ENCODE measurements at places on chromosomes 6 and 20.

GRCh38 chr6:50966986-50967385 is 148.3 kb downstream of the TFAP2B start:
- no peak for DNase-seq

DNA sequence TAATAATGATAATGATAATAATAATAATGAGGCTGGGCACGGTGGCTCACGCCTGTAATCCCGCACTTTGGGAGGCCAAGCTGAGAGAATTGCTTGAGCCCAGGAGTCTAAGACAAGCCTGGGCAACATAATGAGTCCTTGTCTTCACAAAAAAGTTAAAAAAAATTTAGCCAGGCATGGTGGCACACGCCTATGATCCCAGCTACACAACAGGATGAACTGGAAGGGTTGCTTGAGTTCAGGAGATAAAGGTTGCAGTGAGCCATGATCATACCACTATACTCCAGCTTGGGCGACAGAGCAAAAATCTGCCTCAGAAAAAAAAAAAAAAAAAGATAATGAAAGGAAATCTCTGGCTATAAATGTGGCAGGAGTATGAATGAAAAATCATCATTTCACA is 213.4 kb downstream of the HIVEP2 start:
- no peak for DNase-seq

DNA sequence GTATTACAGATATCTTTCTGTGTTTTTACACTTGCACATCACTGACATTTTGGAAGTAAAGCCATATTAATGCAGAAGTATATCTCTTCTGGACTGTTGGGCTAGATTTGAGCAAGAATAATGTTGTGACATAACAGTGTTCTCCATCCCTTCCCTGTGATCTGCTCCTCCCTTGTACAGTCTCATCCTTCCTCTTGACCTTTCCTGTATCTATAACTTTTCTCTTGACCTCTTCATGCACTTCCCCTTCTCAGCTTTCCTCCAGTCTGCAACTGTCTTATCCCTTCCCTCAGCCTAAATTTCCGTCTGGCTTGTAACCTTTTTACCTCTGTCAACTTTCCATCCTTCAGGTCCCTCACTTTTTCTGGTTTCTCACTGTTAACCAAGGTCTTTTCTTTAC is 29.8 kb downstream of the NCOA3 start:
- no peak for DNase-seq

GRCh38 chr6:134115715-134116074 is 63.3 kb upstream of the SLC2A12 start:
- DNase-seq: no peak

DNA sequence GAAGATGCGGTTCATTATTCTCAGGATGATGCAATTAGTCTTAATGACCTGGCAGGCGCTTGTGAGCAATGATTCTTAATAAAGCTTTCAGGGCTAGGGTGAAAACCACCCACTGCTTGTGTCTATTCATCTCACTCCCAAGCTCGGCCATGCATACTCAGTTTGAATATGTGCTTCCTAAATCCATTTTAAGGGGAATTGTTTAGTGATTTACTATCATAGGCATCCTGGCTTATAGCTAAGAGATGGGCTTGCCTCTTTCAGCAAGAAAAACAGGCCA is 141.1 kb upstream of the SLC24A3 start:
- DNase-seq: no peak

DNA sequence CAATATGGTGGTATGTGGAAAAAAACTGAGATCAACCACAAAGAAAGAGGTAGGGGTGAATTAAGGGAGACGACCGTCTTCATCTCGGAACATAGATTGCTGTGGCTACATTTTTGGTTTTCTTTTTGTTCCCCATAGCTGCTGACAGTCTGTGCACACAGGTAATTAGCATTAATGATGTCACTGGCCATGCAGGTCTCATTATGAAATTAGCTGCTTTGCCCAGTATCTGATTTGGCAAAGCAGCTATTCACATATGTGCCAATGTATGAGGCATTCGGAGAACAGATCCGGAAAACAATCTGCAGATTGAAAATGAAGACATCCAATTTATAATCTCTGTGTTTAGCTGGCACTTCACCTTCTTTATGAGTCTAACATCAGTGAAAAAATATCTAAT is 13.1 kb downstream of the NOX3 start:
- no peak for DNase-seq

- DNase-seq: no peak
Measured at GRCh38 chr6:53805016-53805415, 10.2 kb downstream of the LRRC1 start.

DNA sequence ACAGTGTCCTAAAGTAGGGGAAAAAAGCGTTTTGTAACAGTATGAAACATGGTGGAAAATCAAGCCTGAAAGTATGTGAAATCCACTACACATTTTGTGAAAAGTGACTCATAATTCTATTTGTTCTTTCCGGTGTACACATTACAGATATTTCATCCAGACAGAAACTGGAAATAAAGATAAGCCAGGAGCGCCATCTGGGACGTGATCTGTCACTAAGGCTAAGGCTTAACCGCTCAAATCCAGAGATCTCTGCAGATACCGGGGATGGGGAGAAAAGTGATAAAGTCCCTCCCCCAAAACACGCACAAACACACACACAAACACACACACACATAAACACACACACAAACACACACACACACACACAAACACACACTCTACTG is 26.6 kb upstream of the SRSF6 start:
- no peak for DNase-seq

GRCh38 chr6:123009059-123009458 is 13.0 kb downstream of the CLVS2 start:
- no peak for DNase-seq

DNA sequence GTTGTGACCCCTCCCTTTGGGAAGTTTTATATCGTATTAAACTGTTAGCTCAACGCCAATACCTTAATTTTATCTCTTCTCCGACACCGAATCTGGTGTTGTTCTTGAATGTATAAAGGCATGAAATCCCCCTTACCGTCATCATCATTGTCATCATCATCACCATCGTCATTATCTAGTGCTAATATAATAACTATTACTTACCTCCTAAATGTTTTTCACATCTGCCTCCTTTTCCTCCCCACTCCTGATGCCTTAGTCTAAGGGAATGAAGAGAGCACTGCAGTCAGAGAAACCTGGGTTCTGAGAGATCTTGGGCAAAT is 677 bp upstream of the ZBTB24 start:
- DNase-seq: no peak

GRCh38 chr20:50536333-50536732 is 26.1 kb downstream of the PTPN1 start:
- no peak for DNase-seq

DNA sequence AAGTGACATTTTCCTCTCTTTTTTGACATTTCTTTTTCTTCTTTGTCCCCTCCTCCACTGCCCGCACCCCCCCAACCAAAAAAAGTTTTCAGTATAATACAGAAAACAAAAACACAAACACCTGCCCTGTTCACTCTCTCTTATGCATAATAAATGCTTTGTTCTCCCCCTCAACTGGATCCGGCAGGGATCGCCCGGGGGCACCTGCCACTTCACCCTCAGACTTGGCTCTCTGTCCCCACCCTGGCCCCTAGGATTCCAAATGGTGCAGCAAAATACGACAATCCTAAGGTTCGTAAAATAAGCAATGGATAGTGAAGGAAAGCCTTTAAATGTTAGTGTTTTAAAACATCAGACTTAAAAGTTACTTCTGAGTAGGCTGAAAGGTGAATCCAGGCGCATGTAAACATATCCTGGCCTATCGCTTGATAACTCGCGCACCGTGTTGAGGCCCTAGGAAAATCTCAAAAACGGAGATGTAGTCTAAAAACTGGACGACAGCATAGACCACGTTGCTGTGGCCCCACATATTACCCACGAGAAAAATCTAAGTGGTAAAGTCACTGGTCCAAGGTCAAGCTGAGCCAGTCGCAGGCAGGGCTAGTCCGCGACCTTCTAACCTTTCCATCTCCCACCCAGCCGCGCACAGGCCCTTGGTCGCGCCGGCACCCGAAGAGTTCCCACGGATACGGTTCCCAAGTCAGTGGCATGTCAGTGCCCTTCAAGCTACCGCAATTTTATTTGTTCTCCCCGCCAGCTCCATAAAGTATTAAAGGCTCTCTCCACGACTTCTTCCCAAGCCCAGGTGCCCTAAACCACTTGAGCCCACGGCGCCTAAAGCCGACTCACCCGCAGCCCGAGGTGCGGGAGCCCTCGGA is 130.8 kb downstream of the OGFRL1 start:
- DNase-seq: no peak

GRCh38 chr20:38214256-38215193 is 46.0 kb downstream of the KIAA1755 start:
- DNase-seq: no peak

GRCh38 chr6:126385536-126385935 is 45.6 kb downstream of the CENPW start:
- no peak for DNase-seq

DNA sequence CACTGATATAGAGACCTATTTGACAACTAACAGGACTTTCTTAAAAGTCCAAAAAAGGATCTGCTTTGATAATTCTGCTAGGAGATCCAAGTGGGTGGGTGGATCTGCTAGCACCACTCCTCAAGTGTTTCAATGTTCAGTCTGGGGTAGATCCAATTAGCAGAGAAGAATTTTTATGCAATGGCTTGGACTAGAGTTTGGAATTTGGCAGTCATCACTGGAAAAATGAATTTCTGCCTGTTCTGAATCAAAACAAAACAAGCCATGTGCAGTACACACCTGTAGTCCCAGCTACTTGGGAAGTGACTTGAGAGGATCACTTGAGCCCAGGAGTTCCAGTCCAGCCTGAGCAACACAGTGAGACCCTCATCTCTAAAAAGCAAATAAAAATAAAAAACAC is 12.6 kb upstream of the GNMT start:
- no peak for DNase-seq

DNA sequence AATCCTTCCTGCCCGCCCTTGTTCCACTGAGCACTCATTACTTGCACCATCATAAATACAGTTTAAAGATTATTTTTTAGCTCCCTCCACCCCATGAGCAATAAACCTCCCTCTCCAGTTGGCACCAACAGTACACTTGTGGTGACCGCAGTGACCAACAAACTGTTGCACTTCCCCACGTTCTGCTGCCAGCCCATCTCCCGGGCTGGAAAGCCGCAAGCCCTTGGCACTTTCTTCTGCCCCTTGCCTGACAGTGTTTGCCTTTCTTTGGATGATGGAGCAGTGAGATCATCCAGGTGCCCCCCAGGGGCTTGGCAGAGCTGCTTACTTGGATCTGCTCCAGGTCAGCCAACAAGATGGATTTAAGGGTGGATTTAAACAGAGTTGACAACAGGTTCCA is 21.6 kb downstream of the KCNB1 start:
- no peak for DNase-seq

- DNase-seq: no peak
Measured at GRCh38 chr20:50731930-50732690, 730 bp downstream of the PARD6B start.

DNA sequence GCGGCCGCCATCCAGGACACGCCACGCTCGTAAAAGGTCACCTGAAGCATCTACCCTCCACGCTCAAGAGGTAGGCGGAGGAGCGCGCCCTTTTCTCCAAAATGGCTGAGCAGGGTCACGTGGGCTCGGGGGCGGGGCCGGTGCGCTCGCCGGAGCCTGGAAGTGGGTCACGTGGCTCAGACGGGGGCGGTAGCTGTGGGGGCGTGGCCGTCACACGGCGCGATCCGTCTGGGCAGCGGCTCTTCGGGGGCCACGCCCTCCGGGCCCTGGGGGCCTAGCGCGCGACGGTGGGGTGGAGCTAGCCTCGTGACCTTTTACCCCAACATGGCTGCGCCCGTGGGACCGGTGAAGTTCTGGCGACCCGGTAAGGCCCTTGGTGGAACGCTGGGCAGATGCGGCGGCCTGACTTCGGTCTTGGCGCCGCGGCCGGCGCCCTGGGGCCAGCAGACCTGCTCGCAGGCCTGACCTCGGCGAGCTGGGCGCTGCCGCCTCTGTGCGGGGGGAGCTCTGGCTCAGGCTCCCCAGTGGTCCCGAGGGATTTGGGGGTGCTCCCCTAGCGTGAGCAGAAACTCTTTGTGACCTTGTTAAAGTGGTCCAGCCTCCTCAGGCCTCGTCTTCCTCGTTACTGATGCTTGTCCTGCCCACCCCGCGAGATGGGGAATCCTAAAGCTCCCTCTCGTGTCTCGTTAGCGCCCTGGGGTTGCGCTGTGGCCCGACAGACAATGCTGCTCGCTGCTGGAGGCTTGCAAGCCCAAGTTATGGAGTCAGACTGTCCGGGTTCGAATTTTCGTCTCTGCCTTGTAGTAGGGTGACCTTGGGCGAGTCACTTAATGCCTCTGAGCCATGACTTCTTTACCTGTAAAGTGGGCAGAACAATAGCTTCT is at the start of gene DHX35:
DHX35 (plus strand) TSS at position 301 of the 884 bp plus-strand sequence; CDS start at position 325, 24 bp downstream.
- peak; percentile 98 for DNase-seq

- DNase-seq: no peak
Measured at GRCh38 chr6:164396071-164397047, 913.0 kb downstream of the C6orf118 start.

DNA sequence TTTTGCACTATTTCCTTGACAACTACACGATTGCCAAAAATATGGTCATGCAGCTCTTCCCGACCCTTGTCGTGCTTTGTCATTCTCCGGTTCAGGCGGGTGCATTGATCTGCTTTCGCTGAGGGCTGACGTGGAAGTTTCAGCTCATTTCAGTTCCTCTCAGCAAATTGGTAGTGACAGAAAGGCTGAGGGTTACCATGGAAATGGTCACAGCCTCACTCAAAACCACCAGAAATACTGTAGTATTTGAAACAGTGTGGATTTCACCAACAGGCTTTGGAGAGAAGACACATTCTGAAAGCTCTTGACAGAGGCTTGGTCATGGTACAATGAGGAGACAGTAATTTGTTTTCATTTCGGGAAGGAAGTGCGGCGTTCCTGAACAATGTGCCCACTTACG is 99.7 kb upstream of the EXOC2 start:
- no peak for DNase-seq

DNA sequence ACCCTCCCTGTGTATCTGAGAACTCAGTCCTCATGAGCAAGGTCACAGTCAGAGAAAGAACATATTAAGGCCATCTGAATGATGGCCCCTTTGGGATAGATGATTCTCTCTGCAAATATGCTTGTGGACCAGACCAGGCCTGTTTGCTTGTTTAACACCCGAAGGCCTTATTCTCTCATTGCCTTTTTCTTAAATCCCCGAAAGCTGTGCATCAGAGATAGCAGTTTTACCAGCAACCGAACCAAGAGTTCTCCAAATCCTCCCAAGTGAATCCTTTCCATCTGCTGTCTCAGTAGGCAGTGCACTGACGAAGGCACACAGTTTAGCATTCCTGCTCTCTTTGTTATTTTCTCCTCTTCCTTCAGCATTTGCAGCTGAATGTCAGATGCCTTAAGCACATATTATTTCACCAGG is 79.8 kb downstream of the TRMT6 start:
- DNase-seq: no peak

GRCh38 chr6:124881898-124882578 is 80.2 kb upstream of the RNF217 start:
- no peak for DNase-seq

- DNase-seq: no peak
Measured at GRCh38 chr6:166553563-166554271, 32.8 kb downstream of the RAMACL start.

DNA sequence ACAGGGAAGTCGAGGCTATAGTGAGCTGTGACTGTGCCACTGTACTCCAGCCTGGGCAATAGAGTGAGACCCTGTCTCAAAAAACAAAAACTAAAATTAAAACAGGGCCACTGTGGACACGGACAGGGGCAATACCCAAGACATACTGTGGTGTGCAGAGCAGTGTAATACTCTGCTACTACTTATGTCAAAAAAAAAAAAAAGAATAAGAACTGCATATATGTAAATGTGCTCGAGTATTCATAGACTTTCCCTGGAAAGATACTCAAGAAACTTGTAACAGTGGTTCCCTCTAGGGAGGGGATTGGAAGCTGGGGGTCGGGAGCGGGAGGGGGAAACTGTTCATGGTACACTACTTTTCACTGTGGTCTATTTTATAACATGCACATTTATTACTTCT is 15.9 kb downstream of the SPDEF start:
- no peak for DNase-seq

Measured in central memory CD4-positive, alpha-beta T cell (primary cell).